Coronary artery (tissue), 2 donors: ENCODE measurements at places on chromosomes 16 and 17.

DNA sequence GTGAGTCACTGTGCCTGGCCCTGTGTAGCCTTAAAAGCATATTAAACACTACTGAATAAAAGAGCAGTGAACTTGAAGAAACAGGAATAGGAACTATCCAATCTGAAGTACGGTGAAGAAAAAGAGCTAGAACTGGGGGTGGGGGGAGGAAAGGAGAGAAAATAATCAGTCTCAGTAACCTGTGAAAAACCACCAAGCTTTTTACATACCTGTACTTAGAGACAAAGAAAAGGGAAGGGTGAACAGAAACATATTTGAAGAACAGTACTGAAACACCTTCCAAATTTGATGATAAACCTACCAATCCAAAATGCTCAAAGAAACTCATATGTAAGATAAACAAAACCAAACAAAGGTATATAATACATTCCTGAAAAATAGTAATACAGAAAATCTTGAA is 77.5 kb downstream of the USP32 start:
- DNase-seq: no peak

DNA sequence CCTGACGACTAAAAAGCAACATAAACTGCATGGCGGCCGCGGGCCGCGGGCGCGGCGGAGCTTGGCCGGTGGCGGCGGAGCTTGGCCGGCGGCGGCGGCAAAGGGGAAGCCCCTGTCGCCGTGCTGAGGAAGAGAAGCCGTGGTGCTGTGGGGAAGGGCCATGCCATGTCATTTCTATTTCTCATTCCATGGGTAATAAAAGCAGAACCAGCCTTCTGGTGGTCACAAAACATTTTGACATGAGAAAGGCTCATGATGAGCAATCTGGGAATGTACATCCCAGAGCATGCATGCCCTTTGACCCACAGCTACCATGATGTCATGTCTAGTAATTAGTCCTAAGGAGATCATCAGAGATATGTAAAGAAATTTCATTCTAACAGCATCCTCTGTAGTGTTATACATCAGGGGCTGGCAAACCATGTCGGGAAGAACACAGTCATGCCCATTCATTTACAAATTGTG is 23.9 kb upstream of the HEATR6 start:
- peak; percentile 54 for DNase-seq

GRCh38 chr17:44363613-44364159 is at the start of gene FAM171A2:
TSS of gene FAM171A2 (minus strand) at chr17:44363853. CDS start at chr17:44363714, 139 bp downstream.
- no peak for DNase-seq

DNA sequence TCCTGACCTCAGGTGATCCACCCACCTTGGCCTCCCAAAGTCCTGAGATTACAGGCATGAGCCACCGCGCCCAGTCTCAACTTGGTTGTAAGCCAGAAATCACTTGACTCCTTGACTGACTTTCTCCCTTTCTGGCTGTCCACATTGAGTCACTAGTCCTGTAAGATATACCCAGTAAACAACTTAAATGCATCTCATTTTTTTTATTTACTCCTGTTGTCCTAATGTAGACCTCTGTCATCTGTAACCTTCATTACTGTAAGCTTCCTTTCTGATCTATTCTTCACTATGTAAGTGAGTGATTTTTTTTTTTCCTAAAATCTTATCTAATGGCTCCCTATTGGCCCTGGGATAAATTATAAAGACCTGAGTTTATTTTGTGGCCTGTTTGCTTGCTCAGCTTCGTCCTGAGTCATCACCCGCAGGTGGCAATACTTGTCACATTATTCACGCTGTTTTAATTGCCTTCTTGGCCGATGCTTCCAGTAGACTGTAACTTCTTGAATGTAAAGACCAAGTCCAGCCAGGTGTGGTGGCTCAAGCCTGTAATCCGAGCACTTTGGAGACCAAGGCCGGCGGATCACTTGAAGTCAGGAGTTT is 41.0 kb downstream of the PAFAH1B1 start:
- no peak for DNase-seq

- no peak for DNase-seq
Measured at GRCh38 chr16:11072420-11073153, 128.2 kb downstream of the CLEC16A start.

DNA sequence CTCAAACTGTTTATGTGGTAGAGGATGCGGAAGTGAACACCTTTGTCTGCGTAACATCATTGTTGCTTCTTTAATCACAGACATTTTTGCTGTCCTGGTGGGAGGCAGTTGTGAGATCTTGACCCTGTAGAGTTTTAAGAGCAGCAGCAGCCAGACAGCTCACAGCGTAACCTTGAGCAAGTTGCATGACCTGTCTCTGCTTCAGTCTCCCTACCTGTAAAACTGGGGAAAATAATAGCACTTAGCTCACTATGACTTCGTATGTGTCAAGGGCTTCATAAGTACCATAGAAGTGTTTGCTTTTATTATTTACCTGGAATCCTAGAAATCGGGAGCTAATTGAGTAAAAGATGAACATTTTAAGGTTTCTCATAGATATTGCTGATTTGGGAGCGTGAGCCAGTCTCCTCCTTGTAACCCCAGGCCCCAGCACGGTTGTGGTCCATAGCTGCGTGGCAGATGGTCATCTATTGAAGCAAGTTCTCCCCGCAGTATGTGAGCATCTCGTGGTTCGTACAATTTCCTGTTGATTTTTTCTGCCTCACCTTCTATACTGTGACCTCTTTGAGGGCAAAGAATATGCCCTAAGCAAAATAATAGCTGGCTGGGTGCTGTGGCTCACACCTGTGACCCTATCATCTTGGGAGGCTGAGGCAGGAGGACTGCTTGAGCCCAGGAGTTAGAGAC is 34.4 kb downstream of the GPRC5B start:
- no peak for DNase-seq

DNA sequence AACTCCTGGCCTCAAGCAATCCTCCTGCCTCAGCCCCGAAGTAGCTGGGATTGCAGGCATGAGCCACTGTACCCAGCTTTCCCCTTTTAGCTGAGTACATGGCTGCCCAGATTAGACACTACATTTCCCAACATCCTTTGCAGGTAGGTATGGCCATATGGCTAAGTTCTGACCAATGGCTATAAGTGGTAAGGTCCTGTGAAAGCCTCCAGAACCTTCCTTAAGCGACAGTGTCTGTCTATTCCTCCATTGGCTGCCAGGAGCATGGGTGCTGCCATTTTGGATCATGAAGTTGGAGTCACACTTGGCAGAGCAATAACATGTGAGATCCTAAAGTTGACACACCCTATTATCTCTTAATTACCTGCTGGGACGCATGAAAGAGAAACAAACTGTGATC is 24.4 kb upstream of the CRHR1 start:
- DNase-seq: no peak

DNA sequence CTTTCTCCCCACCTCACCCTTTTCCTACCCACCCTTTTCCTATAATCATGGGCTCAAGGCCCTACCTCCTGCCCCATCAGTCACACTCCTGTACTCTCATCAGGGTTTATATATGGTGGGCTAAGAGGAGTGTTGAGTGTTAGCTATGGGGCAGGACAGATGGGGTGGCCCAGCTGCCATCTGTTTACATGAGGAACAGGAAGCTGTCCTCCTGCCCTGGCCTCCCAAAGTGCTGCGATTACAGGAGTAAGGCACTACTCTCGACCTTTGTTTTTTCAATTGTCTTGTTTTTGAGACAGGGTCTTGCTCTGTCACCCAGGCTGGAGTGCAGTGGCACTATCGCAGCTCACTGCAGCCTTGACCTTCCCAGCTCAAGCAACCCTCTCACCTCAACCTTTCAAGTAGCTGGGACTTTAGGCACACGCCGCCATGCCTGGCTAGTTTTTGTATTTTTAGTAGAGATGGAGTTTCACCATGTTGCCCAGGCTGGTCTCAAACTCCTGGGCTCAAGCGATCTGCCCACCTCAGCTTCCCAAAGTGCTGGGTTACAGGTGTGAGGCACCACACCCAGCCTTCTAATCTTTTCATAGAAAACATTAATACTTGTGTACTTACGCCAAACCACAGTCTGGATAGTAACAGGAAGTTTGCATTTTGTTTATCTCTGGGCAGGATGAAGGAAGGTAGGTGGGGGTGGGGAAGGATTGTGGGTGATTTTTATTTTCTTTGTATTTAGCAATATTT is 1.6 kb downstream of the TRADD start:
- DNase-seq: no peak

GRCh38 chr17:50634224-50634914 is at the start of gene ABCC3:
TSS of gene ABCC3 (plus strand) at chr17:50634881. CDS start at chr17:50634937, 56 bp downstream.
- no peak for DNase-seq

DNA sequence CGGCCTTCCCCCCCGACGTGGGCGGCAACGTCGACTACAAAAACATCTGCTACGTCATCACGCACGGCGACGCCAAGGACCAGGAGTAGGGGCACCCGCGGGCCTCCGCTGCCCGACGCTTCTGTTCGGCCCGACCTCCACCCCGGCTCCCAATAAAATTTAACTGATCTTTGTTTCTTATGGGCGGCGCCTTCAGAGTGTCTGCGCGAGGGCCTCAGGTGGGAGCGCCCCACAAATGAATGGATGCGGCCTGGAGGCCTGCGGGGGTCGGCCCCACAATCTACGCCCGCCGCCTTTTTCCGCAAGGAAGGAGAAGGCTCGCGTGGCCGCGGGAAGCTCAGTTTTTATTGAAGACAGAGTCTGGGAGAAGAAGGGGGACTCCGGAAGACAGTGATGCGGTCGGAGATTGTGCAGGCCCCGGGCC is 3.2 kb downstream of the MYL11 start:
- no peak for DNase-seq

- DNase-seq: no peak
Measured at GRCh38 chr17:6596081-6596480, 39.7 kb upstream of the PITPNM3 start.

- no peak for DNase-seq
Measured at GRCh38 chr17:72394531-72394930, 273.7 kb downstream of the SOX9 start.

GRCh38 chr17:27920569-27920968 is 27.4 kb upstream of the LYRM9 start:
- DNase-seq: no peak

GRCh38 chr16:54204756-54205155 is 81.8 kb downstream of the IRX3 start:
- no peak for DNase-seq

DNA sequence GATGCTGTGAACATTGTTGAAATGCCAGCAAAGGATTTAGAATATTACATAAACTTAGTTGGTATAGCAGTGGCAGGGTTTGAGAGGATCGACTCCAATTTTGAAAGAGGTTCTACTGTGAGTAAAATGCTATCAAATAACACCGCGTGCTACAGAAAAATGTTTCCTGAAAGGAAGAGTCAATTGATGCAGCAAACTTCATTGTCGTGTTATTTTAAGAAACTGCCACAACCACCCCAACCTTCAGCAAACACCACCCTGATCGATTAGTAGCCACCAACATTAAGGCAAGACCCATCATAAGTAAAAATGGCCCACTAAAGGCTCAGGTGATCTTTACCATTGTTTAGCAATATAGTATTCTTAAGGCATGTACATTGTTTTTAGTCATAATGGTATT is 27.3 kb downstream of the HLF start:
- DNase-seq: no peak

- DNase-seq: no peak
Measured at GRCh38 chr16:49833085-49833484, 22.8 kb downstream of the ZNF423 start.

DNA sequence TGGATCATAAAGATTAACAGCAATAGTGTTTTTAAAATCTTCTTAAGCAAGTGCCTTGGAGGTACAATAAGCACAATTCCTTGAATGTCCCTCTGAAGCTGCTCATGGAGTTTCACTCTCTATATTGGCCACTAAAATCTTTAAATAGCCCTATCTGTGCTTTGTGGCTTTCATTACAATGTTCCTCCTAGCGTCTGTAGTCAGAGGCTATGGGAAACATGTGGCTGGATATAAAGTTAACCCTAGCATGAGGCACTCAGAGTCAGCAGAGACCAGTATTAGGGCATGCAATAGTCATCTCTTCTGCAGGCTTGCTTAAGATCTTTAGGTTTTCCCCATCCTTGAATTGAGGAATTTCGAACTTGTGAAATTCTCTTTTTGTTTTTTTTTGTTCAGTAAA is 668.2 kb downstream of the CDH11 start:
- no peak for DNase-seq

DNA sequence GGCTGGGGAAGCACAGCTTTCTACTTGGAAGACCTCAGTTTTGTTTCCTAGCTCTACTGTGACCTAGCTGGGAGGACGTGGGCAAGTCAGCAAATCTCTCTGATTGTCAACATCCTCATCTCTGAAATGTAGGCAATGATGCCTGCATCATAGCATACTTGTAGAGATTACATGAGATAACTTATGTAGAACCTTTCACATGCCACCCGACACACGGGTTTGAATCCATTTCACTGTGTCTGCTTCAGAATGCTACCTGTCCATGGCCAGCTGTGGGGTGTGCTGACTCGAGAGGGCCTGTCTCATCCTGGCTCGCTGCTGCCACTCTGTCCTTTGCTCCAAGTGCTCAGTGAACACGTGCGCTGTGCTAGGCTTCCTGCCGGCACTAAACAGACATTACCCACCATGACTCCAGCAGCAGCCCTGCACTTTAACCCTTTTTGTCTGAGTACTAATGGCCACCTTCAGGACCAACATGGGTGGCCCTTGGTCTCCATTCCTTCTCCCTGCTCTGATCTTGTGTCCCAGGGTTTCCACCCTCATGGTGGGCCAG is 7.4 kb downstream of the ADAP2 start:
- DNase-seq: no peak

DNA sequence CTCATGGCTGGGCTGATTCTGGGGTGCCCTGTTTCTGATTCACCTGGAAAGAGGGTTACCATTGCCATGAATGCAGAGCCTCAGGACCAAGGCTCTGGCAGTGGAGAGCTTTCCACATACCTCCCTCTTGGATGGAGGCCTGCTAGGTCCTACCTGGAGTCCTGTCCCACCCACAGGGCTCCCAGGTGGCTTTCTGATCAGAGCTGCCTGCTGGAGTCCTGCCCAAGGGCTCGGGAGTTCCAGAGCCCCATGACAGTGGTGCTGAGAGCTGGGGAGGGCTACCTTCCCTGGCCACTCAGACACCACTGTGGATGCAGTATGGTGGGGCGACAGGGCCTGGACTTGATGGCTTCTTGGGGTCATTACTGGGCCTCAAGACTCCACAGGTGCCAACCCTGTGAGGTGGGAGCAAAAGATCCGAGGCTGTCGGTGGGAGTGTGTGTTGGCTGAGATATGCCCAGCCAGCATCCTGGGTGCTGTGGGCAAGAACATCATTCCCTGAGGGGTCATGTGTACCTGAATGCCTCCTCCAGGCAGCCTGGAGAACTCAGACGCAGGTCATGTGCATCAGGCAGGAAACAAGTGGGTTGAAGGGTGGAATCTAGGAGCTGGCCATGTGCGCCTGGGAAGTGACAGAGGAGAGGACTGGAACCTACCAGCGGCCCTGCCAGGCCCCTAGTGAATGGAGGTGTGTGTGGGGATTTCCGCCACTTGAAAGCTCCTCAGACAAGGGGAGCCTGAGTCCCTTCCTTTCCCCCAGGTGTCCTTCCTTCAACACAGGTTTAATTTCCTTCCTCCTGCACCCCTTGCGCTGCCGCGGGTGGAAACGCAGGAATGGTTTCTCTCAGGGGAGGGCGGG is 2.3 kb upstream of the WNT3 start:
- DNase-seq: no peak

DNA sequence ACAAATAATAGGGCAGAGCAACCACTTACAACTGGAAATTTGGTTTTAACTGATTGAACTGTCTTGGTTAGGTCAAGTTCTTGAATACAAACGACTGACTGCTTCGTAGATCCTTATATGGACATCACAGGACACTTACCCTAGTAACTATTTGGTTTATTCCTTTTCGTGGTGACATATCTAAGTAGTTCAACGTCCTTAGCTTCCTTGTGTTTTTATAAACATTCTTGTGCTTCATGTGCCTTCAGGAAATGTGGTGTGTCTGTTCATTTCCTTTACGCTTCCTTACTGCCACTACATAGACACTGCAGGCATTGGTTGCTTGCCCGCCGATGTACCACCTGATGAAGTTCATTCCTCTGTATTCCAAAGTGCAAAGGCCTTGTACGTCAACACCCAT is 59.3 kb downstream of the USP10 start:
- no peak for DNase-seq
